ENCODE measurements at places on chromosomes 5 and 9.

- no peak for DNase-seq
These were observed 431.3 kb downstream of the SPATA31D1 start for GRCh38 chr9:82419696-82420486.

DNA sequence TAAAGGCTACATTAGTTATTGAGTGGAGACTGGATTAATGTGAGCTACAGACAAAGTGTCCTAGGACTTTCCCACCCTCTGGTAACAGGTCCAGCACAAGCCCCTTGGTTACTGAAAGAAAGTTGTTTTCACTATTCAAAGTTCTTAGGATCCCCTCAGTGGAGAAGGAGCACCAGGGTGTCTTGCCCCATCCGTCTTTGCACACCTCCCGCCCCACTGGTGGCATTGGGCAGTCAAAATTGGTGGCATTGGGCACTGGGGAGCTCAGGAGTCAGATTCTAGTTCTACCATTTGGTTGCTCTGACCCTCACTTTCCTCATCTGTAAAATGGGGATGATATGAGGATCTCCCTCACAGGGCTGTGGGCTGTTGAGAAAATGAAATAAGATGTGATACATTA is 2.4 kb upstream of the ANGPTL2 start:
- DNase-seq, result no peak

- no peak for DNase-seq
These were observed 303.1 kb upstream of the CDH6 start for GRCh38 chr5:30890377-30890776.

DNA sequence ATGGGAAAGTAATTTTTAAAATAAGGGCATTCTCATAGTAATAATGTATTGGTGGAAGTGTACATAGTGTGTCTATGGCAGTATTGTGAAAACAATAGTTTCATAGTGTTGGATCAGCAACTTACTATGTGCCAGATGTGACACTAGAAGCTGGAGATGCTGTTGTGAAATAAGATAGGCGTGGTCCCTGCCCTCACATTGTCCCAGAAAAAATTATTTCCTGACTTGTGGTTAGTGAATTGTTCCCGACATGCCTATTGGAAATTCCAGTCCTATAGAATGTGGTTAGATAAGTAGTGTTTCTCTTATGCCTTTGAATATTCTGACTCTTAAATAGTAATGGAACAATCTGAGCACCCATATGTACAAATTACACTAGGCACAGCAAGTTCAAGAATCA is 55.3 kb upstream of the MTAP start:
- no peak for DNase-seq

DNA sequence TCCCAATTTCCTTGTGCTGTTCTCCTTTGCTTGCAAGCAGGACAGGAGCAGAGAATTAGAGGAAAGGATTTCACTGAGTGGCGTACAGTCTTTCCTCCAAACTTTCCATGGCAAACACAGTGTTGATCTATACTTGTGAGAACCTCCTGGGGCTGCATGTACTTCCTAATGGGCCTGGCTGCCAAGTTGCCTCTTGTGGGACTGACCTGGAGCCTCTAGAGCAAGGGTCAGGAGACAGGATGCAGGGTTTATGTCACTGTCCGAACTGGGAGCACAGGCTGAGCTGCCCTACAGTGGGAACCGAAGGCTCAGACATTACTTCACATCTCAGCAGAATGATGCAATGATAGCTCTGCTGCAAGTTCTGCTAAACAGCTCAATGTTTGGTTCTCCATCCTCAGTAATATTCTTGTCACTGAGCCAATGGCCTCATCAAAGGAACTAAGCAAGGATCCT is 102.3 kb downstream of the ENC1 start:
- no peak for DNase-seq

DNA sequence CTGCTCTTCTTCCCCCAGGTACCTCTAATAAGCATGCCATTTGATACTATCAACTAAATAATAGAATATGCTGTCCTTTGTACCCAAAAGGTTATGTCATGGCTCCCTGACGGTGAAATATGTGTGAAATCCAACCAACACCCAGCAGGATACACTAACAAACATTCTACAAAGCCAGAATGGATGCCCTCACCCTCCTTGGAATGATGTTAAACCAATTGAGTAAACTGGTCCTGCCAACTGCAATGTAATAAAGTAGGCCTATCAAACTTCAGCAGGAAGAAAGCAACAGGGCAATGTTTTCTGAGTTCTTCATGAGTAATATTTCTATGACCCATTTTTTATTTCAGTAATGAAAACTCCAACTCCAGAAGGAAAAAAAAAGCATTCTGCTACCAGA is 24.9 kb downstream of the RGMB start:
- no peak for DNase-seq

DNA sequence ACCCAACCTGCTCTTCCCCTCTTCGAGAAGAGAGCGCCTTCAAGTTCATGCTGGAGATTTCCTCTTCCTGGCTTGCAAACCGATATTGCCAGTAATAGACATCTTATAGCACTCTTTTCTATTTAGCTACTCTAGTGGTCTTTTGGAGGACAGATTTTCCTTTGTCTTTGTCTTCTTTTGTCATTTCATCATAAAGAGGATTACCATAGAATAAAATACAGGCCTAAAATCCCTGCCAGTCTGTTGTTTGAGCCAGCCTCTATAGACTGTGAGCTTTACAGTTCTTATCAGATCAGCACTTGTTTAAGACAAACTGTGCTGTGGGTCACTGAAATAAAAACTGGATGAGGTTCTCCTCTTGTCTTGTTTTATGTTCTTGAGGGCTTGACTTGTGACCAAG is 802.8 kb downstream of the NR2F1-AS1 start:
- no peak for DNase-seq

GRCh38 chr9:318646-319045 is 104.0 kb downstream of the DOCK8 start:
- DNase-seq, result no peak

DNA sequence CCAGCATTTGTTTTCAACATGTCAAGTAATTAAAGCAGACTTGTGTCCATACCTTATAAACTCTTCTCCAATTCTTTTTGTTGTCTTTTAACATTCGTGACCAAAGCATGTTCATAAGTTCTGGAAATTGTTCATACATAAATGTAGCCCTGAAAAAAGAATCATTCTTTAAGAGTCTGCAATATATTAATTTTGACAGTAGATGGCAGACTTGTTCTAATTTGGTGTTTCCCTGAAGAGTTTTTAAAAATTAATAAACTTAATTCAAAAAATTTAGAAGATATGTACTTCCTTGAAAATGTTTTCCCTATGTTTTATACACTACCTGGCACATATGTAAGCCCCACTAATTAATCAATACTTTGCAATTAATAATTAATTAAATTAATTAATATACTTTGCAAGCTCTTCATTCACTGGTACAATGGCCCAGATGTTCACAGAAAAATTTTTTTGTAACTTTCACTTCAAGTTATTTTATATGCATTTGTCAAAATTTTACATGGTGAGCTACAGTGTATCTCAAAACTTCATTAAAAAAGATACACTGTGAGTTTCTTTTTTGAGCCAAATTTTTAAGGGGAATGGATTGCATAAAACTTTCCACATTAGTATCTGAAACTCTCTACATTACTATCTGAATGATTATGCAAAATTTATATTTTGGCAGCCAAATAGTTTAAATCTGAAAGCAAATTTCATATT is 42.1 kb downstream of the CLINT1 start:
- no peak for DNase-seq

GRCh38 chr5:127153521-127153920 is 80.2 kb upstream of the C5orf63 start:
- no peak for DNase-seq

- no peak for DNase-seq
These were observed 46.8 kb downstream of the APTX start for GRCh38 chr9:32954642-32955041.

- no peak for DNase-seq
These were observed 67.9 kb upstream of the TTC23L start for GRCh38 chr5:34771076-34771475.

- DNase-seq, result no peak
These were observed 5.5 kb downstream of the ENG start for GRCh38 chr9:127848756-127849504.

DNA sequence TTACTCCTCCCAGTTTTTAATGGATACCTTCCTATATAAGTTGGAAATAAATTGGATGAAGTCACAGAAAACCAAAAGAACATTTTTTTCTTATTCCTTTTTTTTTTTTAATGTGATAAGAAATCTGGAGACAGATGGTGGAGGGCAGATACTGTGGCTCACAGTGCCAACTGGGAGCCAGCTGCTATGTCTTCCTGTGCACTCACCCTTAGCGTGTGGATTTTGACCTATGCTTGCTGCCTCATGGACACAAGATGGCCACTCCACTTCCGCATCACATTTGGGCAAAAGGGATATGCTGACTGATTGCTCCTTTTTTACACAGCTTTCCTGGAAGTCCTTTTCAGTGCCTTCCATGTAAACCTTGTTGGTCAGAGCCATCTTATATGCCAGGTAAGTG is 342.6 kb downstream of the MAN2A1 start:
- no peak for DNase-seq
